ENCODE measurements at places on chromosomes 3 and 15.
A peak's percentile ranks its signal among the peaks of the same experiment; 100 is the strongest.

GRCh38 chr3:110933821-110934426 is 137.7 kb upstream of the NECTIN3 start:
- no peak for DNase-seq

- peak; percentile 68 for DNase-seq
Observed at GRCh38 chr3:15629860-15630597, 28.5 kb downstream of the BTD start.

GRCh38 chr3:13189639-13190377 is 116.6 kb upstream of the IQSEC1 start:
- DNase-seq = no peak

DNA sequence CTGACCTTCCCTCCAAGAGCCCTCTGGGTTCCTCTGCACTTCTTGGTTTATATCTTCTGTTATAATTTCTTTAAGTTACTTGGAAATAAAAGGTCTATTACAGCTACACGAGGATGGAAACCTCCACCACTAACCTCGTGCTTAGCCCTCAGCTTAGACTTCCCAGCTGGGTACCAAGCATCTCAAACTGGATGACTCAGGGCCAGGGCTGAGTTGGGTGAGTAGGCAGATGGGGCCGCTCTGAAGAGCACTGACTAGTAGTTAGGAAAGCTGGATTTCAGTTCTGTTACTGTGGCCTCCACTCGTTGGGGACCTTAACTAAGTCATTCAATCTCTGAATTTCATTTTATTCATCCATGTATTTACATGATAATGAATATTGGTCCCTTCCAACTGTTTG is 1036.6 kb downstream of the IGSF11 start:
- DNase-seq = no peak

- DNase-seq = no peak
Observed at GRCh38 chr3:117873249-117873600, 1161.4 kb downstream of the IGSF11 start.

- no peak for DNase-seq
Observed at GRCh38 chr3:81033684-81034083, 727.8 kb downstream of the GBE1 start.

DNA sequence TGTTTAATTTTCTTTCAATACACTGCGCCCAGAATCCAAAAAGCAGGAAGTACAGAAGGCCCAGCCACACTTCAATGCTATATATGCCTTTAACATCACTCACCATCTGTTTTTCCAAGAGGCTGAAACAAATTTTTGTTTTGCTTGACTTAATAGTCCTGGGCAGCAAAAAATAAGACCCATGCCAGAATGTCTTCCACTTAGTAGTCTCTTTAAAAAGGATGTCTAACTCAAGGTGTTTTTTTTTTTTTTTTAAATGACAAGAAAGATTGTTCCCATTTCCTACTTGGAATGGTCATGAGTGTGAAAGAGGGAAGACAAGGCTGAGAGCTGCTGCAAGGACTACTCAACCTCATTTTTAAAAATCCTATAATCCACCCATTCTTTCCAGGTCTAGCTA is 590.3 kb upstream of the SGO1 start:
- no peak for DNase-seq

DNA sequence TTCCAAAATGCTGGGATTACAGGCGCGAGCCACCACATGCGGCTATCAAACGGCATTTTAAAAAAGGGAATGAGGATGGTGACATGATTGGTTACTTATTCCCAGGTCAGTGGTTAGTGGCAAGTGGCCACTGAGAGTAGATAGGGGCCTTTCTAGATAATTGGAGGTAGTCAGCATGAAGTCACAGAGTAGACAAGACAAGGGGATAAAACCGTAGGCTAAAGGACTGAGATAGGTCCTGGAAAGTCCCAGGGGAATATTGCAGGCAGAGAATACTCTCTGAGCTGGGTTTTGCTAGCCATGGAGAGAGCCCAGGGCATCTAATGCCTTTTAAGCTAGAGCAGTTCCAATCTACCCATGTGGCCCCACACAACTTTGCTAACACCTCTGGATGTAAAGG is 52.2 kb downstream of the KCNAB1 start:
- DNase-seq = no peak

DNA sequence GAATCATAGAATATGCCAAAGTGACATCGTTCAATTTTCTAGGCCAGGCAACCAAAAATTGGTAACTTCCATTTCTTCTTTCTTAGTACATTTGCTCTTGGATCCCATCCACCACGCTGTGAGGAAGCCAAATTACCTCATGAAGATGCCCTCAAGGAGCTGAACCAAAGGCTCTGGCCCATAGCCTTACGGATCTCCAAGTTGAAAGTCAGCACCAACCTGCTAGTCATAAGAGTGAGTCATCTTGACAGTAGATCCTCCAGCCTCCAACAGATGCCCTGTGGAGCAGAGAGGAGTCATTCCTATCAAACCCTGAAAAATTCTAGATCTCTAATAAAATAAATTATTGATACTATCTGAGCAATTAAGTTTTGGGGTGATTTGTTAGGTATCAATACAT is 322.5 kb upstream of the COL8A1 start:
- DNase-seq = no peak

DNA sequence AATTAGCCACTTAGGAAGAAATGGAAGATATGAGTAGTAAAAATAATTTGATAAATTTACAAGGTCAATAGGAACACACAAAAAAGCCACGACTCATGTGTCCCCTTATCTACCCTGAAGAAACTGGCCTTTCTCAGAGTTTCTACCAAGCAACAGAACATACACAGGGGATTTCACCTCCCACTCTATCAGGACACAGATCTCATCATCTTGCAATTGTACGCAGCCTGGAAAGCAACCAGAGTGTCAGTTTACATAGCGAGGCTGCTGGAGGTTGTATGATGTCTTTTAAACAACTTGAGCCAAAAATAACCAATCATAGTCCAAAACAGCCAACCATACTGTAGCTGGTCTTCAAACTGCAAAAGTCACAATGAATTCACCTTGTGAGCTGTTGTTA is 19.7 kb upstream of the LMOD3 start:
- no peak for DNase-seq

DNA sequence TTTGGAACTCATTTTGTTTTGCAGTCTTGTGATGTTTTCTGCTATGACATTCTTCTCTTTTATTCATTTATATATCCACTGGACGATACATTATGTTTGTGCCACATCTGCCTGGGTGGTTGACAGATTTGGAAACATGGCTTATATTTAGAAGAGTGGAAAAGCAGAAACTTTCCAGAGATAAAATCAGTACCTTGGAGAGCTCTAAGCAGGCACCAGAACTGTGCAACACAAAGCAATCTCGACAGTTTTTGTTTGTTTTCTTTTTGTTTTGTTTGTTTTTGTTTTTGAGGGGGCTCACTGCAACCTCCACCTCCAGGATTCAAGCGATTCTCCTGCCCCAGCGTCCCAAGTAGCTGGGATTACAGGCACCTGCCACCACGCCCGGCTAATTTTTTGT is 45.5 kb downstream of the SYN2 start:
- no peak for DNase-seq

DNA sequence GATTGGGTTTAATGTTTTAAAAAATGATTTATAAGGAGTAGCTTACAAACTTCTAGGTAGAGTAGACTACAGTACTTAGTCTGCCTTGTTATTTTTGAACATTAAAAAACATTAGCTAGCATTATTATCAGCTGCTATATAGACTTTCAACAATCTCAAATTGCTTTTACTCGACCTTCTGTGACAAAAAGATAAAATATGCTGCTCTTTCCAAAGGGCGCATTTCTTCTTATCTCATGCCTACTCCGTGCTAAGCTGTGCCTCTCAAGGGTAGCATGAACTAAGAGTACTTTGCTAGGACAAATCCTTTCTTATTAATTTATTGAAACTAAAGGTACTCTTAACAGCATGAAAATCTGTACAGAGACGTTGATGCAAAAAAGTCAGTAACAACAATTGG is 71.3 kb downstream of the SPRED1 start:
- no peak for DNase-seq

DNA sequence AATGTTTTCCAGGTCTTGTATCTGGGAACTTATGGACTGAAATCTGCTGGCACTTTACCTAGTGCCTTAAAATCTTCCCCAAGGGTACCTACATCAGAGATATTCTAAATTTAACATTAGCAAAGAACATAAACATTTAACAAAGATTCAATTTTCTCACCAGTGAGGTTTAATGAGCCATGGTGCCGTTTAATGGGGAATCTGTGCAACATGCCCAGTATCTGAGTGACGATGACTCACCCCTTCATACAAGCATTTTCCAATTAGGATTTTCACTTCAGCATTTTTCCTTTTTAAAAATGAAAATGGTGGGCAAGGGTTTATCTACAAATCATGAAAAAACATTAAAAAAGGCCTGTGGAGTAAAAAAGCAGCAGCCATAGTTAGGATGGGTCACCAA is 189.4 kb downstream of the SLC9A9 start:
- no peak for DNase-seq

- no peak for DNase-seq
Observed at GRCh38 chr15:90382320-90382719, 5.7 kb upstream of the IQGAP1 start.

- DNase-seq = no peak
Observed at GRCh38 chr3:23590424-23591273, 215.1 kb upstream of the UBE2E1 start.

DNA sequence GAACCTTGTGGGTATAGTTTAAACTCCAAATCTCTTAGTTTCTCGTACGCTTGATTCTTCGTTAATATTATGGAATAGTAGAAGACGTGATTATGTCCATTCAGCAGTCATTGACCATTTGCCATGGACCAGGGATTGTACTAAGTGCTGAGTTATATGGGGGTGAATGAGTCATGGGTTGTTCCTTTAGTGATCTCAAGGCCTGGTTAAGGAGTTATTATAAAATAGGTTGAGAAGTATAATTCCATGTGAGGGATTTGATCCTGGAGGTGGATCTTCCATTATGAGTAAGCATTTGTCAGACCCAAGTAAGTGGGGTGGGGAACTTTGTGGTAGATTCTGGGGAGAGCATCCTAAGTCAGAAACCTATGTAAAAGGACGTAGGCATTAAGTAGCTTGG is 15.4 kb downstream of the NR2C2 start:
- DNase-seq = no peak

- DNase-seq = no peak
Observed at GRCh38 chr3:114556657-114557213, 262.9 kb downstream of the TIGIT start.

DNA sequence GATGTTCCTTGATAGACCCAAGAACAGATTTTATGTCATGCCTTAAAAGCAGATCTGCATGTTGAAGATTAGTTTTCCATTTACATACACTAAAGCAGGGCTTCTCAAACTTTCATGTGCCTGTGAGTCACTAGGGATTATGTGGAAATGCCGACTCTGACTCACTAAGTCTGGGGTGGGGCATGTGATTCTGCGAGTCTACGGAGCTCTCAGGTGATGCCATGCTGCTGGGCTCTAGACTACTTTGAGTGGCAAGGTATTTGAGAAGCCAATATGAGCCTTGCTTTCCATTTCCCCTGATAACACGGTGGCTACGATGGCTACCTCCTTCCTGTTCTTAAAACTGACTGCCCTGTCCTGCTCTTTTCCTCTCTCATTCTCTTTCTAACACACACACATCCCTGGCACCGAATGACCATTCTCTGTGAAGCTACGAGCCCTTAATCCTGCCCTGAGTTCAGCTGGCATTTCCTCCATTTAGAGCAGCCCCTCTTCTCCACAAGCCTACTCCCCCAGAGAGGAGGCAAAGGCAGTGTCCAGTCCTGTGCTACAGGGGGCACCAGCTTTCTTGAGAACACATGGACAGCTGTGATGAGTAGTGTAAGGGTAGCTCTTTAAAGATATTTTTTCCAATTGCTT is 39.7 kb upstream of the PYGO1 start:
- no peak for DNase-seq

DNA sequence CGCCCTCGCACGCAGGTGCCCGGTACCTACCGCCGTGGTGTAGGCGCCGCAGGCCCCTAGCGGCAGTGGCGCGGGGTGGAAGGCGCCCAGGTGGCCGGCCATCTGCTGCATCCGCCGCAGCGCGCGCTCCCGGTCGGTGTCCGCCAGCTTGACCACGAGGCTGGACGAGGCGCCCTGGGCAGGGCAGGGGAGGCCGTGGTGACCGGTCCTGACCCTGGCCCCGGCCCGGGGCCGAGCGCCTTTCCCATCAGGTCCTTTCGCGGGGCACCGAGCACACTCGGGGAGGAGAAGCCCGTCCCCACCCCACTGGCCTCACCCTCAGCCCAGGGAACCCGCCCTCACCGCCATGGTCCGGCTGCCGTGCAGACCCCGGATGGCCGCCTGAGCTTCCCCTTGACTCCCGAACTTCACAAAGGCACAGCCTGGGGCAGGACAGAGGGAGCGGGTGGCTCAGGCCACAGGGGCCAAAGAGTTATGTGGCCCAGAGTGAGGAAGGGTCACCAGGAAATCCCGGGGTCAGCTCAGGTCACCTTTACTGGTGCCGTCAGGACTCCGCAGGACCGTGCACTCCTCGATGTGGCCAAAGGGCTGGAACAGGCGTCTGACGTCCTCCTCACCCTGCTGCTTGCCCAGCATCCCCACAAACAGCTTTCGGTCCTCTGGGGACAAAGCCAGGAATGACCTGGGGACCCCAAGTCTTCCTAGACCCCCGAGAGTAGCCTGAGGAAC is 17.4 kb upstream of the PARP6 start:
- no peak for DNase-seq

DNA sequence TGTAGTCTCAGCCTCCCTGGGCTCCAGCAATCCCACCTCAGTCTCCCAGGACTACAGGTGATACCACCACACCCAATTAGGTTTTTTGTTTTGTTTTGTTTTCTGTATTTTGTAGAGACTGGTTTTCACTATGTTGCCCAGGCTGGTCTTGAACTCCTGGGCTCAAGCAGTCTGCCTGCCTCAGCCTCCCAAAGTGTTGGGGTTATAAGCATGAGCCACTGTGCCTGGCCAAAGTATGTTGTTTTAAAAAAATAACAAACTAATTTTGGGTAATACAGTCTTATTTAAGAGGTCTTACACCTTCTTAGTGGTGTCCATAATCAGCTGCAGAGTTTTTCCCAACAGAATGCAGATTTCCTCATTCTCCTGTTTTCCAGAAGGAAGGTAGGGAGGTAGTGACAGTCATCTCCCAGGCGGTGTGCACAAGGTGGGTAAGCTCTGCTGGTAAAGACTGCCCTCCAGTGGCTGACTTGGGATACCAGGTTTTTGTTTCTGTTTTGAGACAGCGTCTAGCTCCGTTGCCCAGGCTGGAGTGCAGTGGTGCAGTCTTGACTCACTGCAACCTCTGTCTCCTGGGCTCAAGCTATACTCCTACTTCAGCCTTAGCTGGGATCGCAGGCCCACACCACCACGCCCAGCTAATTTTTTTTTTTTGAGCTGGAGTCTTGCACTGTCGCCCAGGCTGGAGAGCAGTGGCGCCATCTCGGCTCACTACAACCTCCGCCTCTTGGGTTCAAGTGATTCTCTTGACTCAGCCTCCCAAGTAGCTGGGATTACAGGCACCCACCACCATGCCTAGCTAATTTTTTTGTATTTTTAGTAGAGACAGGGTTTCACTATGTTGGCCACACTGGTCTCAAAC is 58.4 kb downstream of the MAP6D1 start:
- peak; percentile 85 for DNase-seq

DNA sequence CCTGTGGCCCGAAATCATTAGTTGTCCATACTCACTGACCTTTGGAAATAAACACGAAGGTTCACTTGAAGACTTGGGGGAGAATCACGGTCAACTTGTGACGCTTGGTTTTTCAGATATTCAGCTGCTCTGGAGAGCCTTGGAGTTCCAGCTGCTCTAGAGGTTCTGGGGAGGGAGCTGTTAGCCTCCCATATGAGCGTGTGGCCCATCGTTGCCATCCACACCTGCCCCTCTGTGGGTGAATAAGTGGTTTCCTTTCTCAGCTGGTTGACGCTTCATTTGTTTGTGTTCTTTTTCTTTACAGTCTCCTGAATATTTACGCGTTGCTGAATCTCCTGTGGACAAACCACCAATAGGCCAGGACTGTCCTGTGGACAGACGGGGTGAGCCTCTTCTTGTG is 35.6 kb downstream of the APBA2 start:
- no peak for DNase-seq

All from D341Med (cell line).